Bronchial smooth muscle cell (primary cell): ENCODE measurements at places on chromosomes 4 and X. TPM values are rescaled to one million over a fixed set of nuclear protein-coding genes. Genes with fewer than 3 reads are reported as not detected.

STOX2 gene
- total RNA-seq: 1.1 and 2.2 TPM in 2 replicates

MAGEC1 gene
- not detected in 2 replicates for total RNA-seq

HSD17B13 gene
- total RNA-seq: under 0.01 and 0.16 TPM in 2 replicates

PLK4 gene
- total RNA-seq: 1.0 and 3.5 TPM in 2 replicates

LRRC66 gene
- 0.47 and 0.77 TPM in 2 replicates for total RNA-seq
